ENCODE measurements at places on chromosomes 12 and 14.

DNA sequence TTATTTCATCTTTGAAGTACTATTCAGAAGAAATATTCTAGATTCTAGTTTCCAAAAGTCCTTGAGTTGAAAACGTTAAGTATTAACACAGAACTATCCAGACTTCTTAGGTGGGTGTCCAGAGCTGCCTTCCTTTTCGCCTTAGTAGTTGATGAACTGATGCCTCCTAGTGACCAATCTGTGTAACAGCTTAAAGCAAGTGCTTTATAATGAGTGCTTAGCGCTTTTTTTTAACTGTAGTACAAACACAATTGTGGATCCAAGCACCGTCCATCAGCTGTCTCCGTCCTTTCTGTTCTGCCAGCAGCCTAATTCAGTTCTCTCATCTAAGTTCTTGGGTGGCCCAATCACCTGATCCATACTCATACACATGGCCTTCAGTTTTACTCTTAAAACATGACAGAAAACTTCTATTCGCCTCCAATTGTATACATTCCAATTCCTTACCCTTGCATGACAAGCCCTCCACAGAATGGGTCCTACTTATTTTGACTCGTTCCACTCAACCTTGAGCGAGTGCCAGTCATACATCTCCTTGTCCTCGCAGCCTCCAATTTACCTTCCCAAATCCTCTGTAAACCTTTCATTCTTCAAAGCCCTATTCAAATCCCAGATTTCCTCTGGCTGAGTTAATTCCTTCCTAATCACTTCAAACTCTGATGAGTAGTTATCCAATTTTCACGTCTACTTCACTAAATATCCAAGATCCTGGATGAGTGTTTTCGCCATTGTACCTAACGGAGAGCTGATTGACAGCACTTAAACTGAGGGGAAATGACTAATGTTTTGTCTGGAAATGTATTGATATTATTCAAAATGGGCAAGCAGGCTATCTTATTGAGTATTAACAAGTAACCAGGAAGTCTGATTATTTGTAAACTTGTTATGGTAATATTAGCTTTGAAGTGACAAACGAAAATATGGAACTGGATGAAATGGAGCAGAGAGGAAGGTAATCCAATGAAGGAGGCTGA lies 5.8 kb upstream of the PHLDA1 start:
- peak; percentile 43 for DNase-seq

- no peak for DNase-seq
Measured at GRCh38 chr12:131959641-131960589, 10.2 kb downstream of the EP400 start.

GRCh38 chr14:102971314-102971713 lies 48.9 kb downstream of the AMN start:
- no peak for DNase-seq

- no peak for DNase-seq
Measured at GRCh38 chr14:54577494-54577893, 10.6 kb downstream of the SAMD4A start.

DNA sequence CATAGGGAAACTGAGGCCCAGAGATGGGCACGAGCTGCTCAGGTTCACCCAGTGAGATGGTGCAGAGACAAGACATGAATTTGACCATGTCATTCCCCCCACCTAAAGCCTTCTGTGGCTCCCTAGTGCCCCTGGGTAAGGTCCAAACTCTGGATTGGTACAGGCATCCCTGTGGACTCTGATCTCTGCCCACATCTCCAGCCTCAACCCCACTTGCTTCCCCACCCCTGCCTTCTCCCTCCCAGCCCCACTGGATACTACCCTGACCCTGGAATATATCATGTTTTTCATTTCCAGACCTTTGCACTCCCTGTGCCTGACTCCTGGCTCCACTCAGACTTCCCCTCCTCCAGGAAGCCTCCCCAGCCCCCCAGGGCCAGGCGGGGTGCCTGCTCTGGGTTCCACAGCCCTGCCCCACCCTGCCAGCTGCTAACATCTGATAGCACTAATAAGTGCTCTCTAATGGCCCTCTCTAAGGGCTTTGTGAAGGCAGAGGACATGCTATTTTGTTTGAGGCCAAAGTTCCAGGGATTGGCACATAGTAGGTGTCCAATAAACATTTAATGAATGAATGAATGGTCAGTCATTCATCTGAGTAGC lies 1.1 kb upstream of the SDSL start:
- DNase-seq: no peak

DNA sequence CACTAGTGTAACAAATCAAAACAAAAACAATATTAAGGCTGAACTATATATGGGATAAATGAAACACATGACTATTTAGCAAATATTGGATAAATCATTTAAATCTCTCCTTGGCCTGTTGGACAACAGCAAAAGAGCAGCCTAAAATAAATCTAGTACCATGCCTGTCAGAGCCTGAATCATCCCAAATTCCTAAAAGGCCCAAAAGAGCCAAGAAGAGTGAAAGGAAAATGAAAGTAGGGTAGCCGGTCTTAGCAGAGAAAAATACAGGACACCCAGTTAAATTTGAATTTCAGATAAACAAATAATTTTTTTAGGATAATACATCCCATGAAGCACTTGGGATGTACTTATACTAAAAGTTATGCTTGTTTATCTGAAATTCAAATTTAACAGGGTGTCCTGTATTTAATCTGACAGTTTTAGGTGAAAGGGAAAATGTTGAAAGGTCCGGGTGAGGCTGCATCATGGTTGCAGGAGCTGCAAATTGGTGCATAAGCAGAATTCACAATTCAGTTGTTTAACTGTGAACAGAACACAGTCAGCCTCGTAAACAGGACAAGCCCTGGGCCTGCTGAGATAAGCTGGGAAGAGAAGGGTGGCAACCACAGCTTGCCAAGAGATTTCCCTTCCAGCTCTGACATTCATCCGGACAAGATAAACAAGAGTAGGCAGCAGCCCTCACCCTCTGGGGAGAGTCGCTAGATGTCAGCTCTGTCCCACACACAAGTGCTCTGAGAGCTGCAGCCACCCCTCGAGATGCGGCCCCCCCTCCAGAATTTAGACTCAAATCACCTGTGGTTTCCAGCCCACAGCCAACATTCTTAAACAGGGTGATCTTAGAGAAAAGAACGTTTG lies 30.3 kb downstream of the DMAC2L start:
- DNase-seq: no peak

Data from activated CD4-positive, alpha-beta T cell treated with anti-CD3 and anti-CD28 coated beads, Interleukin-2, amount 50 U/mL, for 24 hours (primary cell).